ENCODE measurements at places on chromosomes 4 and X.
A peak's percentile ranks its signal among the peaks of the same experiment; 100 is the strongest.

DNA sequence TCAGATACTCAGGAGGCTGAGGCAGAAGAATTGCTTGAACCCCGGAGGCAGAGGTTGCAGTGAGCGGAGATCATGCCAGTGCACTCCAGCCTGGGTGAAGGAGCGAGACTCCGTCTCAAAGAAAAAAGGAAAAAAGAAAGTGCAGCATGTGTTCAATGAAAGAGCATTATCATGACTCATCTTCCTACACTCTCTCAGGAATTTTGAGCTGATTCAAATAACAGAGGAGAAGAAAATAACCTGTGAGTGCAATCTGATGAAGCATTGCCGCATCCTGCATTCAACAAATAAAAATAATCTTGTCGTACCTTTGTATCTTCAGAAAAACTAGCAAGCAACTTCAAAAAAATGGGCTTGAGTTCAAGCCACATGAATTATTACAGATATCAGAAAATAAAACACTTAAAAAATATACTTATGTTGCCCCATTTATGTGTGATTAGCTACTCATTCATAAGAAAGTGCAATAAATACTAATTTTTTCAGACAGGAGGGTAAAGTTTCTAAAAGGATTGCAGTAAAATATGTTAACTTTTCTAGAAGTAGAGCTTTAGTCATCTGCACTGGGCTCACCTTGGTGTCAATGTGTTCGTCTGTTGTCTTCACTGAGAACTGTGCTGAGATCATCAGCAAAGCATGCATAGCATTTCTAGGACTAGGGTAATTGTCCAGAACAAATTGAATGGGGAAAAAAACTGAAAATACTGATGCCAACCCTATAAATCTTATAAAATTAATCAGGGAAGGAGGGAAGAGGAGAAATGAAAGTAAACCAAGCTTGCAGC is 90.4 kb upstream of the VCX3B start:
- DNase-seq = no peak

GRCh38 chr4:83248486-83248885 is 36.1 kb downstream of the COQ2 start:
- DNase-seq = no peak

- DNase-seq = no peak
These were observed 323.1 kb downstream of the GBA3 start for GRCh38 chr4:23015821-23016220.

DNA sequence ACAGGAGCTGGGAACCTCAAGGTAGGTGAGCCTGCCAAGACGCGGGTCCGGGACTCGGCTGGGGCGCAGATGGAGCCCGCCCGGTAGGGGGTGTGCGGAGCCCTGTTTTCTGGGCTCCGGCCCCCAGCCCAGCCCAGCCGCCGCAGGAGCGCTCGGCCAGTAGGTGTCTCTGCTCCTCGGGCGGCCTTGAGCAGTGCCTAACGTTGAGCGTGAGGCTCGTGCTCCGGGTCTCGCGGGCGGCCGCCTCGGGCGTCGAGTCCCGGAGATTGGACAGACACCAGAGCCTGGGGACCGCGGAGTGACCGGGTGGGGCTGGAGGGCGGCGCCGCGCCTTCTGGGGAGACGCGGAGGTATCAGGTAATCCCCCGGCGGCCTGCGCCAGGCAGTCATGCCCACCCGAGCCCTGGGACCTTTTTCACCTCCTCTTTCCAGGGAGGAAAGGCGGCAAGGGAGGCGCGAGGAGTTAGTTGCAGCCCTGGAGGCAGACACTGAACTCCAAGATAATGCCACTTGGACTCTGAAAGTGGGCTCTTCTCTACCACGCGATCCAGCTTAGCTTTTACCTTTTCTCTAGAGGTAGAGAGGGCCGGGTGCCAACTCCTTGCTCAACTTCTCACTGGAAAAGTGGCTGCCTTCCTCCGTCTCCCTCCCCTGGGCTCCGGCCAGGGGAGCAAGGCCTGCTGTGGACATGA is 14.5 kb upstream of the FGG start:
- peak; percentile 23 for DNase-seq

DNA sequence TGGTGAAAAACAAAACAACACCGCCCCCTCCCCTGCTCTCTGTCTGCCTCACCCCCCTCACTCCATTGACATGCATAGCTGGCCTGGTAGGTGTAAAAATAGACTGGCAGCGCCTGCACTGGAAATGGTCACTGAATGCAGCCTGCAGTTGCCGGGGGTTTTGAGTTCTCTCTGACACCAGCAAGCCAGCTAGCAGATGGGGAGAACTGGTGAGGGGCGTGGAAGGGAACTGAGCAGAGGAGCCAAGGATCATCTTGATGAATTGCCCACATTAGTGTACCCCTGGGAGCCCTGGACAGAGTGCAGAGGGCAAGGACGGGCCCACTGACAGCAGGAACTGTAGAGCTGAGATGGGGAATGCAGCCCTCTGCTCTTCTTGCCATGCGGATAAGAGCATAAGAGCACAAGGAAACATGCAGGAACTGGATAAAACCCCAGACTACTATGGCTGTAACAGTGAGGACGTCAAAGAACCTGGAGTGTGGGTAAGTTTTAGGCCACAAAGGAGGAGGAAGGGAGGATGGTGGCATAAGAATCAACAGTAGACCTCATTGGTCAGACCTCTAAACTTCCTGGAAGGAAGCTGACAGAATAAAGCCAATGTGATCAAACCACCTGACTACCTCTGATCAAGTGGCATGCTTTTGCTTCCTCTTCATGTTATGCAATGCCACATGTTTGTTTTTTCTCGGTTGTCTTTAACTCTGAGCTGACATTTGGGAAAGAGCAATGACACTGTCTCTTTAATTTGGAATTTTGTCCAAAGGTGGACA is 96.3 kb downstream of the ANK2 start:
- no peak for DNase-seq

DNA sequence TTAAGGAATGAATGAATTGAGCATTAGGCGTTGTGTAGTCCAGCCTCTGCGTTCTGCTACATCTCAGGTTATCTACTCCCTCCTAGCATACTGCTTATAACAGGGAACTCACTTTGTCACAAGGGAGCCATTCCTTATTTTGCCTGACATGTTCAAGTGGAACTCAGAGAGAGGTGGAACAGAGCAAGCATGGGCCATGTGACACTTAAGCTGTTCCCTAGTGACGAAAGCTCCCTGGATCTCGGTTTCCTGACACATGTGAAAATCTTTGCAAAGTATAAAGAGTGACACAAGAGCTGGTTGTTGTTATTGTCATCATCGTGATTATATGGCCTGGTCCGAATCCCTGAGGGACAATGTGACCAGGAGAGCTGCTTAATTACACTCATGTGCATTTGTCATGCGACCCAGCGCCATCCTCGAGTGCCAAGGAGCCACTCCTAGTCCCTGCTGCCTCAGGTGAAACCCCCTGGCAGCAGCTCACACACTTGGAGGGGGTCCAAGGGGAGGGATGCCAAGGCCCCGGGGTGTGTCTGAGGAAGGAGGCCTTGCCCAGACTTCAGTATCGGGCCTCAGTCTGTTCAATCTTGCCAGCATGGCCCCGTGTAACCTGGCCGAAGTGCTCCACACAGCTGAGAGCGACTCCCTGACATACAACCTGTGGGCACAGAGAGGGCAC is 98.5 kb upstream of the MAP3K15 start:
- no peak for DNase-seq

GRCh38 chr4:10753336-10753735 is 68.8 kb upstream of the CLNK start:
- DNase-seq = no peak

DNA sequence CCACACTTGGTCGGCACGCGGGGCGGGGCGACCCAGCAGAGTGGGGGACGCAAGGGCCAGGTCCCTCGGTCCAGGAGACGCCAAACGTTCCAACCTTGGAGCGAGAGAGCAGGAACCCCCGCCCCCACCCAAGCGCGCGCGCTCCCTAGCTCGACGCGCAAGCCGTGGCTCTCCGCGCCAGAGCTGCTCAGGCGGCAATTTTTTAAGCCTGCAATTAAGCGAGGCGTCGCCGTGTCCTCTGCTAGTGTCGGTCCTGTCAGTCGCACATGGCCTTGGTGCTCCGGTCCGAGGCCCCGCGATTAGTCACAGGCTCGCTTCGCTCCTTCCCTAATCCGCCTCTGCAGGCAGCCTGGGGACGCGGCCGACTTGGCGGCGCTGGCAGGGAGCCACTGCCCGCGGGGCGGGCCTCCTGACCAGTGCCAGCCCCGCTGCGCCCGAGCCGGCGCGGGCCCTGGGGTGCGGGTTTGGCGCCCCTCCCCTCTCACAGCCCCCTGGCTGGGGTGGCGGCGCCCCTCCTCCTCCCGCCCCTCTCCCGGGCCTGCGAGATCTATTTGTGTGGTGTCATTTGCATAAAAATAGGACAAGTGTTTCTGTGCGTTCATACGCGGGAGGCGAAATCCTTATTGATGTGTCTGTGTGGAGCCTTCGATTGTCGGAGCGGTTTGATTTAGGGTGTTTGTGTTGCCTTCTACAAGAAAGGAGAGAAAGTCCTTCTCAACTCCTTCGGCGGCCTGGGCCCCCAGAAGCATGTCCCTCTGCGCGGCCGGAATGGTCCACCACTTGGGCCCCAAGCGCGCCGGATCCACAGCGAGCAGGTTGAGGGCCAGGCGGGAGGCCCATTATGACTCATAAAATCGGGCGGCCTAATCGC is 9.8 kb upstream of the BCOR start:
- no peak for DNase-seq

GRCh38 chr4:115121351-115122043 is 8.1 kb upstream of the NDST4 start:
- DNase-seq = no peak

DNA sequence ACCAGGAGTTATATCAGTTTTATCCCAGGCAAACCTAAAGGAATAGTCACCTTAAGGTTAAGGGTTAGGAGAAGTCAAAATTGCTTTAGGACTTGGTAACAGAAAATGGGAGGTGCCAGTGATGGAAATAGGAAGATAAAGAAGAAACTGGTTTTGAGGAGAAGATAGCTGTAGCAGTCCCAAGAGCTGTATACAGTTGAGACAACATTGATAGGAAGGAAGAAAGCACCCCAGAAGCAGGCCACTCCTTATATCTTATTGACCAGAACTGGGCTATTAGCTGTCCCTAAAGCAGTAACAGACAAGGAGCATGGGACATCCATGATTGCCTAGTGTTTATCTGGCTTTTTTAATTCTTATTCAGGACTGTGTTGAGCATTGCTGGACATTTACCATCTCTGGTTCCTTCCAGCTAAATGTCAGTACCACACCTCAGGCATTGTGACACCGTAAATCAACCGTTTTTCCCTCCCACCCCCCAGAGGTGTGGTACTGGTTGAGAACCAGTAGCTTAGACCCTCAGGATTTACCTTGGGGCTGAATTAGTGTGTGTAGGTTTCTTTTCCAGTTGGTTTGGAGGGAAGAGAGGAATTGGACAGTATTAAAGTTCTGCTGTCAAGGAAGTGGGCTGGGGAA is 2.0 kb upstream of the PGRMC2 start:
- no peak for DNase-seq

GRCh38 chr4:155552180-155552579 is 114.5 kb upstream of the GUCY1A1 start:
- DNase-seq = no peak

- DNase-seq = no peak
These were observed 116.2 kb downstream of the GATB start for GRCh38 chr4:151644622-151645021.

DNA sequence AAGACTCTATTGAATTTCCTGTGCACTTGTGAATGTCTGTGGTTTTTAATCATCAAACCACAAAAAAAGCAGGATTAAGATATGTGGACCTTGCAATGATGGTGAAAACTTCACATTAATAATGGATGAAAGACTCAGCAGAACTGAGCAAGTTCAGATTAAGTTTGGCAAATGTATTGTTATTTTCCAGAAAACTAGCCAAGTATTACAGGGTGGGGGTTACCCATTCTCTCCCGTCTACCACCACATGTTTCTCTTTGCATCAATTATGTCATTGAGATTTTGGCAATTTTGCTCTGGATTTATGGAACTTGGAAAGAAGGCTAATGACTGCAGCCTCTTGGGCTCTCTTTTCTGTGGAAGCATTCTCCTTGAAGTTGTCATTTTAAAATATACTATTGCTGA is 577.1 kb downstream of the ANKRD50 start:
- DNase-seq = no peak

DNA sequence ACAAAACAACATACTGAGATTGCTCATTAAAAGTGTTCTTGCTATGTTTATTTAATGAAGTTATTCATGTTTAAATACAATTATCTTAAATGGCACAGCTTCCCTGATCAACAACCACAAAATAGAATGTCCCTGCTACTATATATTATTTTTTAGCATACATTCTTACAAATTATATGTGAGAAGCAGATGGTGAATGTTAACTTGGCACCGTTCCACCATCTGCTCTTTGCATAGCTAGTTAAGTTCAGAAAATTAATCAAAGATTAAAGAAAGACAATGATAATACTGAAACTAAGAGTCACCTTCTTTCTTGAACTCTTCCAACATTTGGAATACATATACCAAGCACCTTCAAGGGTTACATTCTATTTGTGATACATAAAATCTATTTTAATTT is 94.2 kb downstream of the PPP3CA start:
- DNase-seq = no peak

- DNase-seq = no peak
These were observed 96.5 kb upstream of the ESX1 start for GRCh38 chrX:104351173-104351769.

- no peak for DNase-seq
These were observed 186.6 kb downstream of the SOX3 start for GRCh38 chrX:140318296-140318695.

GRCh38 chr4:76752861-76753501 is 145.0 kb downstream of the SOWAHB start:
- DNase-seq = no peak

GRCh38 chrX:130055899-130056298 is 54.4 kb downstream of the ELF4 start:
- no peak for DNase-seq

- DNase-seq = no peak
These were observed 69.2 kb downstream of the PAQR3 start for GRCh38 chr4:78870056-78870455.

DNA sequence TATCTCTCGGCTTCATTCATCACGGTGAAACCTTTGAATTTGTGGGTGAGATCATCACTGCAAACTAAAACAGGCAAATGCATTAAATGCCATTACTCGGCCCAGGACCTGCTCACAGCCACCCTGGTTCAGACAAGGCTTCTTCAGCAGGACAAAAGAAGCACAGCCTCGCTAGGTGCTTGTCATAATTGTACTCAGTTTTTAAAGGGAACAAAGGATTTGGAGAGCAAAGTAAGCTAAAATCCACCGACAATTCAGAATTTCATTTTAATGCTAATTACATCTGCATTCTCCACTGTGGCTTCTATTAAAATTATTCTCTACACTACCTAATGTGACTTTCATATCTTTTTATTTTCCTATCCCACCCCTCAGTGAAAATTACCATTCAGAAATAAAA is 57.0 kb downstream of the PCYT1B start:
- DNase-seq = no peak

DNA sequence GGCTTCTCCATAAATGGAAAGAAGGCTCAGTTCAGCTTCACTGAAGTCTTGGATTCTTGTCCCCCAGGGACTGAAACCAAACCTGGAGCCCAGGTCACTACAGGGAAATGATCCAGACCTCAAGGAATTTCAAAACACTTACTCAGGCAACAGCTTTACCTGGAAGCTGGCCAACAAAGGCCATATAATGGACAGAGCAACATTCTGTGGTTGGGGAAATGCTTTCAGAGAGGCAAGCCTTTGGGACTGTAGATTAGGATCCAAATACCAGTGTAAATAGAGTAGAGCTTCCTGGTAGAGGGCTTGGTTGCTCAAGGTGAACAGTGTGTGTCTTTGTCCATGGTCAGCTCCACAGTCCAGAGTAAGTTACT is 57.0 kb upstream of the PROM1 start:
- no peak for DNase-seq

All from CD4-positive, alpha-beta T cell treated with Interleukin-17A for 1 hour (primary cell).